ENCODE measurements at places on chromosomes 12 and 14.

- DNase-seq: peak; percentile 42
These were observed 83.3 kb upstream of the HIF1A start for GRCh38 chr14:61611880-61612630.

DNA sequence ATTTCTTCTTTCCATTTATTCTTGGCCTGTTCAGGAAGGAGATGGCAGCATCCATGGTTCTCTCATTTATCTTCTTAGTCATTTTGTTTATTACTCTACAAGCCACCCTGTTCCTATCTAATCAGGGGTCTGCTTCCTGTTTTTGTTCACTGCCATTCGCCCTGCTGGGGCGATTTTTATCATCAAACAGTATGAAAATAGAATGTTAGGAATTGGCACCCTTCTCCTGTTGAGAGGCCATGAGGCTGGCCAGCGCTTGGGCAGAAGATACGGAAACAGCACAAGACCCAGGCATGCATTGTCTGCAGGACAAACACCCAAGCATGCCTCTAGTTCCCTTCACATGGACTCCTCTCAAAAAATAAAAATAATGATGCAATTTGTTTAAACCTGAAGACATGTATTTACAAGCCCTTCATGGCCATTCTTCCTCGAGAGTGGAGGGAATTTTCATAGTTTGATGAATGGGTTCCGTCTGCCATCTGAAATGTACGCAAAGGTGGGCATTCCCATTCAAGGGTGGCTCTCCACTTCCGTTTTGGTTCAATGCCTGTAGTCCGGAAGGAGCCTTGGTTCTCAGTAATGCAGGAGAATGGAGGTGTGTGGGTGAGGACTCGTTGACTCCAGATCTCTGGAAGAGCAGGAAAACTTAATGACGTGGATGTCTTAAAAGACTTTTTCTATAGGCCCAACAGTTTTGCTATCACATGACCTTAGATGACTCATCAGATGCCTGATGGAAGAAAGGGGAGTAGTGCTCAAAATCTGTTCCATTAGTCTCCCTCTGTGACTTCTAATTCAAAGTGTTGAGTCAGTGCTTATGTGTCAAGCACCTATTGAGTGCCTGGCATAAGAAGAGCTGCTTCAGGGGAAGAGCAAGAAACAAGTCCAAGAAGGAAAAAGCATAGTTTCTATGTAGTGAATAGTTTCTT, 252.4 kb upstream of the TBX3 start:
- peak; percentile 36 for DNase-seq

GRCh38 chr14:43479596-43480195, 1027.4 kb downstream of the FSCB start:
- DNase-seq: no peak

- DNase-seq: no peak
These were observed 12.0 kb downstream of the EID3 start for GRCh38 chr12:104315326-104316224.

Data from fibroblast of pulmonary artery (primary cell).